ENCODE measurements at places on chromosomes 5 and 9.

- no peak for DNase-seq
These were observed 323.0 kb downstream of the EBF1 start for GRCh38 chr5:158776681-158777080.

GRCh38 chr9:126500600-126501382, 112.9 kb upstream of the LMX1B start:
- peak; percentile 69 for DNase-seq

DNA sequence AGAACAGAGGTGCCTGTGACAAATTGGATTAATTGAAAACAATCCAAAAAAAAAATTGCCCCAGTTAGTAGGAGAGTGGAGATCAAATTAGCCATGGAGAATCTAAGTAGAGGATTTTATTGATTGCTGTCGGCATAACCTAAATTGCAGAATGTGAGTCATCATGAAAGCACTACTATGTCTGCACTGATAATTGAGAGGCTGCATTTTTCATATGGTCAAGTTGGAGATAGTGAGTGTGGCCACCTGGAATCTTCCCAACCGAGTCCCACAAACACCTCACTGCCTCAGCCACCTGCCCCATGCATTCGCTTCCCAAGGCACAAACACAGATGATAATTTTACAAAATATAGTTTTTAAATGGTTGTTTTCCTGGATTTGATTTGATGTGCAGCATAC, 123.7 kb downstream of the NTRK2 start:
- DNase-seq, result no peak

GRCh38 chr5:34563931-34564709, 92.0 kb upstream of the RAI14 start:
- DNase-seq, result no peak

DNA sequence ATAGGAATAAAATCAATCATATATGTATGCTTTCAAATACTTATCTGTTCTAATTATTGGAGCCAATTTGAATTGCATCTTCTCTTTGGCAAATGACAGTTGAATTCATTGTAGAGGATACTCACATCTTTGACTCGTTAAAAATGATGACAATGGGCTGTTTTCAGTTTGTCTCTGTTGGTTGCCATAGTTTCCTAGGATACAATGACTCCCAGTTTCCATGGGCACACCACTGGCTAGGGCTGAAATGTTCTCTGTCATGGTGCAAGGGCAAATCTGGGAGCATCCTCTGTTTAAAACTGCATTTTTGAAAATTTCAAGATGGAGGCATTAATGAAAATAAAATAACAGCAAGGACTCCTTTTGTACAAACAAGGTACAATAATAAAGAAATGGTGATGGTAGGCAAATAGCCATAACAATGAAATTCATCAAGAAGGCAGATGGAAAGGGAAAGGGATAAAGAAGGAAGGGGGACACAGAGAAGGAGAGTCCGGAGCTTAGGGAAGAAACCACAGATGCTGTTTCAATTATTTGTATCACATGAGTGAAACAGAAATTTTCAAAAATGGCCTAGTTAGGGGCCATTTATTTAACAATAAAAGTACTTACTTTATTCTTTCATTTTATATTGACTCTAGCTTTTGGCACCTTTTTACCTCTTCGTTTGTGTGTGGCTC, 378.8 kb upstream of the SEMA6A start:
- DNase-seq, result no peak

GRCh38 chr5:178207917-178208280, 3.6 kb downstream of the HNRNPAB start:
- no peak for DNase-seq

DNA sequence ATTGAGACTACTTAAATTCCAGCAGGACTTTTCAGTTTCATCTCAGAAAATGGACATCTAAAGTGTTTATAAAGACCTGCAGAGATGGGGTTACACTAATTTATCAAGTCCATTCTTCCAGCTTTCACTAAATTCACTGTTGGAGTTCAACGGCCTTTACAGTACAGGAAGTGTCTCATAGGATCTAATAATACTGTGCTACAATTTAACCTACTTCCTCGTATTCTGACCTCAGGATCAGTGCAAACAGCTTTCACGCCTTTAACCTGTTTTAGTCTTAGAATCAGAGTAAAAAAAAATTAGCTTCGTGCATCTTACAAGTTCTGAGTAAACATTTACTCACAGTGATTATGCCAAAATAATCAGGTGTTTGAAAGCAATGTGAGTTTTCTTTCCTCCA, 632.6 kb upstream of the DMAC1 start:
- no peak for DNase-seq

DNA sequence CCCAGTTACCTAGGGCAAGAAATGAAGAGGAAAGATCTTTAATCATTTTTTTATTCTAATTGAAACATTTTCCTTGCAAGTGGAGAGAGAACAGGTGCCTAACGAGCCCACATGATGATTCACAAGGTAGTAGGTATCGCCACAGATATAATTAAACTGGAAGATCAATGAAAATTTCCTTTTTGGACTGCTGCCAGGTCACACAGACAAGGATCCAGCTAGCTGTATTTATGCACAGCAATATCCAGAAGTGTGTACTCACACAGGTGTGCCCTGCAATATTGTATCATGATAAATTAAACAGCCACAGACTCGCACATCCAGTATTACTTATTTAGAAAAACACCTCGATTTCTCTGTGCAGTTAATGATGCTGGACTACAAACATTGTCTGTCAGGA, 294.0 kb upstream of the SMARCA2 start:
- no peak for DNase-seq

Data from fibroblast of skin of right quadriceps (primary cell).